Esophagus mucosa (tissue), 1 donor: ENCODE measurements at places on chromosomes 11 and 22. TPM values are rescaled to one million over a fixed set of nuclear protein-coding genes. Genes with fewer than 3 reads are reported as not detected.

DNA sequence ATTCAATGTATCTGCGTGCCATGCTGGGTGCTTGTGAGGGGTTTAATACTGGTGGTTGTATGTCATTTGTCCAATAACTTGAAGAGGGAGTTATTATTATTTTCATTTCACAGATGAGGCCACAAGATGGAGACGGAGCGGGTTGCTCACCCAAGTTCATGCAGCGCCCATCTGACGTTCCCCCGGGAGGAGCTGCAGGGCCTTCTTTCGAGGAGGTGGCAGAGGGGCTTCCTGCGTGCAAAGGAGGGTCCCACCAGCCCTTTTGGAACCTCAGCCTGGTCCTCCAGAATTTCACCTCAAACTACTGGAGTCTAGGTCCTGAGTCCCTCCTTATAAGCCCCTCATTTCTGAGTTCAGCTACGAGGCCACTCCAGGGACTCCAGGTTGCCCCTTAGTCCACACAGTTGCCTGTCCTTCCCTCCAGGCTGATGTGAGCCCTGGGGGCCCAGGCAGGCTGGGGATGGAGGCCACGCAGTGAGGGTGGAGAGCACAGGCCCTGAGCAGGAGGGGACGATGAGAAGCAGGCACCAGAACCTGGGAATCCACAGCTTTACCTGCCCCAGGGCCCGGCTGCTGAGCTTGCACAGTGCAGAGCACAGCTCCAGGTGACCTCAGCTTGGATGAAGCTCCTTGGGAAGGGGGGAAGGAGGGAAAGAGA, 2.9 kb upstream of the VSIG10L2 start:
- no peak for ATAC-seq

DNA sequence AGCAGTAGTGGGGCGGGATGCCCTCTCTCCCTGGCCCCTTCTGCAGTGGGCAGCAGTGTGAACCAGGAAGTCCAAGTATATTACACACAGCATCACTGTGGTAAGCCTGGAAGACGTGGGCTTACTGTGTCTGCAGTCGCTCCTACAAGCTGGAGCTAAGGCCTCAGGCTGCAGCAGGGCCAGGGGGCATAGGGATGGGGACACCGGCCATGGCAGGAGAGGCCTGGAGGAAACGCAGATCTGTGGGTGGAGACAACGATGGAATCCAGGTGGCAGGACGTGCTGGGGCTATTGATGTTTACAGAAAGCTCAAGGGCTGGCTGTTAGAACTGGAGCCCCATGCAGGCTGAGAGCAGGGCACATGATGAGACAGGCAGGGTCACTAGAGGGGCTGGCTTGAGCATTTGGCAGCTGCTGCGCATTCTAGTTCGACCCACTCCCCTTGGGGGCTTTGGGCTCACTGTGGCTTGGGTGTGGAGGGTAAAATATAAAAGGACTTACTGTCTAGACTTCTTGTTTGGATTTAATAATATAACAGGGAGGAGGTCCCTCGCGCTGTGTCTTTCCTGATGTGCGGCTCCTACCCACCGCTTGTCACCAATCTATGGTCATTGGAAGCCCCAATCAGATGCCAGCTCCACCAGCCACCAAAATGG, 539.5 kb downstream of the TBC1D22A start:
- ATAC-seq = no peak

LAYN gene
- 1.9 TPM for total RNA-seq

DNA sequence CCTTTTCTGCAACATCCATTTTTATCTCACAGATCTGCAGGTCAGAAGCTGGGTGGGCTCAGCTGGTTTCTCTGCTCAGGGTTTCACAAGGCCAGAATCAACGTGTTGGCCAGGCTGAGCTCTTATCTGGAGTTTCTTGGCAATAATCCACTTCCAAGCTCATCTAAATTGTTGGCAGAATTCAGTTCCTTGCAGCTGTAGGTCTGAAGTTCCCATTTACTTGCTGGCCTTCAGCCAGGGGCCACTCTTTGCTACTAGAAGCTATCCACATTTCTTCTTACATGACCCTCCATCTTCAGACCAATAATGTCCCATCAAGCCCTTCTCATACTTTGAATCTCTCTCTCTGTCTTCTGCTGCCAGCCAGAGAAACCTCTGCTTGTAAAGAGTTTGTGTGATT, 103.5 kb downstream of the WNT11 start:
- no peak for ATAC-seq
